ENCODE measurements at places on chromosomes 7 and 10.

DNA sequence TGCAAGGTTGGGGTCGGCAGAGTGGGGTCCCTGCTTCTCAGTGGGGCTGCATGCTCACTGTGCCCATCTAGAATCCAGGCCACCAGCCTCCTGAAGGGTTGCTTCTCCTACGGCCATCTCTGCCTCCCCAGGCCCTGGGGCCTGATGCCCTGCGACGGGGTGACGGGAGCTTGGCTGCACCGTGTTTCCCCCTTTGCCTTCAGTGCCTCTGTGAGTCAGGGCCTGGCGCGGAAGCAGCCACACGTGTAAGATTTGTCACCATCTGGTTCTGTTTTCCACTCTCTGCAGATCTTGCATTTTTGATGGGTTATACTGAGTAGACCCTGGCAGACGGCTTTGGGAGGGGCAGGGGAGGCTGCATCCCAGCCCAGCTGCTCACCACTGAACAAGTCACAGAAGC, 7.2 kb downstream of the ADAMTS14 start:
- no peak for DNase-seq

DNA sequence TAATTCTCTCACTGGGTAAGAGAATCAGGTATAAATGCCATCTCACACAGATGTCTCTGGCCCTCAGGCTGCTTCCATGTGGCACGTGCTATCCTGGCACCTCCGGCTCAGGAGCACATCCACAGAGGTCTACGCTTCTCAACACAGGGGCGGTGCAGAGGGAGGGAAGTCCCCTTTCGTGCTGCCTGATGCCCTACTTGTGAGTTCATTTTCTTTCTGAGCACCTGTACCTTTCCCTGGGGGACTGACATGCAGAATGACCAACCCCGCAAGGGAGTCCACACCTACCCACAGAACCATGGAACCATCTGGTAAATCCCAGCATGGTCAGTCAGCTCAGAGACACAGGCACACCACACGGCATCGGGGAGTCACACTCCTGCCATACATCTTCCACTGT, 99.0 kb upstream of the SAMD8 start:
- DNase-seq: no peak

- no peak for DNase-seq
Measured at GRCh38 chr7:20475756-20476155, 139.7 kb upstream of the ABCB5 start.

DNA sequence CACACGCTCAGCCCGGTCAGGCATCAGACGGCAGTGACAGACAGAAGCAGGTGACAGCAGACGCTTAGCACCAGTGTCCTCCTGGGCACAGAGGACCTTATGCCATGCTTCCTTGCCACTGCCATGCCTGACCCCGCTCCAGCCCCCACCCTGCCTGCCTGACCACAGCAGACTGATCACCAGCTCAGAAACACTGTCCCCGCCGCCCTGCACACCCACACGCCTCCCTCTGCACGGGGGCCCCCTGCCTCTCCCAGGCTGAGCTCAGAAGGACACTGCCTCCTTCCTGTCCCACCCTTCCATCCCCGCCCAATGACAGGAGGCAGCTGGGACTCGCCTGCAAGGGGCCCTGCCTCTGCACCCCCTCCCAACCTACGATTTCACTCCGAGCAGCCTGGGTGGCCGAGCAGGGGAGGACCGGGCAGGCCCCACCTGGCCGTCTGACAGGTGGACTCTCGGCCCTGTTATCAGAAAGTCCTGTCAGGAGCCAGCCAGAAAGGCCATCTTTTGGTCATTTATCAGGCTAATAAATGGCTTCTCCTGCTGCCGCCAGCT, 183.4 kb downstream of the ELFN1 start:
- DNase-seq: no peak
